ENCODE measurements at places on chromosomes 7 and 10.
A peak's percentile ranks its signal among the peaks of the same experiment; 100 is the strongest.

- DNase-seq: no peak
Measured at GRCh38 chr7:10657201-10657600, 316.5 kb upstream of the PHF14 start.

GRCh38 chr10:8055420-8056349, 1.2 kb downstream of the GATA3 start:
- peak; percentile 6 for DNase-seq

DNA sequence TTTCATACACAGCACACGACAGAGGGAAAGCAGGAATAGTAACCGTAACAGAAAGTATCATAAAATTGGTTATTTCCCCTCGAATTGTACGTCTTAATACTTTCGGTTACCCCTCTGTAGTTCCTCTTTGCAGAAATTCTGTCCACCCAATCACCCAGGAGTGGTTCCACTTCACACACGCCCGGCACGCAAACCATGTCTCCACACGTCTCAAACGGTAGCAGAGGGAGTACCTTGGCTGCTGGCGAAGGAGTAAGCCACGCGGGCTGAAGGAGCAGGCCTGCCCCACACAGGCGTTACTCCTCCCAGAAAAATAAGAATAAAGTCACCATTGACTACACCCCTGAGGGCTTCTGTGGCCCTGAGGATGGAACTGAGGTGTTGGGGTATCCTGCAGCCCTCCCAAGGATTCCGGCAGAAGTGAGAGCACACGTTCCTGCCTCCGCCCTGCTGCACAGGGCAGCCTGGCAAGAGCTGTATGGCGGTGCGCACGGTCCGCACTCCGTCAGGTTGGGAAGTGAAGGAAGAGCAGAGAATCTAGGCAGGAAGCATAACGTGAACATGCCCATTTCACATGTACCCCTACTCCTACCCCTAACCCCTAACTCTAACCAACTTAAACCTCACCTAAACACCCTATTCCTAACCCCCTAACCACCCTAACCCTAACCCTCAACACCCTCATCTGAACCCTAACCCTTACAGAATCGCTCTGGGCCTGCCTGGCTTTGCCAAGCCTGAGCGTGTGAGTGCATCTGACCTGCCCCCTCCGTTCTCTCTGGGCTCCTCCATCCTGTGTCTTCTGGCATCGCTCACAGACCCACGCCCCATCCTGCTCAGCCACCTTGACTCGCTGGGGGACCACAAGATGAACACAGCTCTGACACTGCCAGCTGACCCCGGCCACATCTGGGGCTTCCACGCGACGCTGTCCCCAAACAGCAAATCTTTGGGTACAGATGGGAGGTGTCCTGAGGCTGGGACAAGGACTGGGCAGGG, 18.2 kb downstream of the GPR146 start:
- no peak for DNase-seq

- no peak for DNase-seq
Measured at GRCh38 chr7:123916240-123916724, 8.8 kb upstream of the SPAM1 start.

- no peak for DNase-seq
Measured at GRCh38 chr7:107277331-107277730, 108.5 kb downstream of the HBP1 start.

GRCh38 chr7:140435252-140435895, 31.5 kb downstream of the RAB19 start:
- peak; percentile 8 for DNase-seq

- no peak for DNase-seq
Measured at GRCh38 chr7:157667261-157667660, 330.5 kb downstream of the DNAJB6 start.

DNA sequence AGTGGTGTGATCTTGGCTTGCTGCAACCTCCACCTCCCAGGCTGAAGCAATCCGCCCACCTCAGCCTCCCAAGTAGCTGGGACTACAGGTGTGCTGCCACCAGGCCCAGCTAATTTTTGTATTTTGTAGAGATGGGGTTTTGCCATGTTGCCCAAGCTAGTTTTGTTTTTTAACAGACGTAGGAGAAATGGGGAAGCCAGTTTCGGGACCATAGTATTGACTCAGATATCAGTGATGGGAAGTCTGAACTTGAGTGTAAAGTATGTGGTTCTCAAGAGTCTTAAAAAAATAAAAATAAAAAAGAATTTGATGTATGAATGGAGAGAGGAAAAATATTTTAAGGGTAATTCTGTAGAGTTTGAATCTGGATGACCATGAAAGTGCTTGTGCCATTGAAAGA, 34.2 kb downstream of the SP4 start:
- DNase-seq: no peak

DNA sequence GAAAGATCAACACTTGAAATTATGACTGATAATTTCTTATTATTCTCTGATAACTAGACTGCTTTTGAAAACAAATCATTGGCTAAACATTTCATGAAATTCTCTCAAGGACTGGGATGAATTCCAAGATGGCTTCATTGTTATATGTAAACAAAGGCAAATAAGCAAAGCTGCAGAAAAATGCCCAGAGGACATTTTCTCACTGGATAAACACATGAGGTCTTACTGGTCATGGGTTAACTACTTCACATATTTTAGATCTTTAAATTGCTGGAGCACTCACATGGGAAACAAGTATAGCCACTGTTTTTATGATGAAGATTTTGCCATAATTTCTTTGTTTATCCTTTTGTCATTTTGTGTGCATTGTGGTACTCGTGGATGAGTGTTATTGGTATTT, 239.1 kb downstream of the PHF14 start:
- DNase-seq: no peak

DNA sequence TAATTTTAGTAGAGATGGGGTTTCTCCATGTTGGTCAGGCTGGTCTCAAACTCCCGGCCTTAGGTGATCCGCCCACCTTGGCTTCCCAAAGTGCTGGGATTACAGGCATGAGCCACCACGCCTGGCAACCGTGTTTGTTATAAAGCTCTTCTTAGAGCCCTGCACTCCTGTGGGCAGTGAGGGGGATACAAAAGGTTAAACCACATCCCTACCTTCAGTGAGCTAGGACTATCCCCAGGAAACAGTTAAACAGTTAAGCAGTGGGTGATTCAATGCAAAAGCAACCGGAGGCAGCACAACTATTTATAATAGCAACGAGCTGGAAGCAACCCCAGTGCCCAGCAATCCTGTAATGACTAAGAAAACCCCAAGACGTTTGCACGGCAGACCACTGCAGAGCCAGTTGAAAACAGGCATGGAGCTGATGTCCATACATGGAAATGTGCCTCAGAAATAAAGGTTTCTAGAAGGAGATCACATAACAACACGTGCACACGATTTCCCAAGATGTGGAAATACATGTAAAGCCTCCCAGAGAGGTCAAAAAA, 107.2 kb upstream of the LYZL2 start:
- DNase-seq: no peak

DNA sequence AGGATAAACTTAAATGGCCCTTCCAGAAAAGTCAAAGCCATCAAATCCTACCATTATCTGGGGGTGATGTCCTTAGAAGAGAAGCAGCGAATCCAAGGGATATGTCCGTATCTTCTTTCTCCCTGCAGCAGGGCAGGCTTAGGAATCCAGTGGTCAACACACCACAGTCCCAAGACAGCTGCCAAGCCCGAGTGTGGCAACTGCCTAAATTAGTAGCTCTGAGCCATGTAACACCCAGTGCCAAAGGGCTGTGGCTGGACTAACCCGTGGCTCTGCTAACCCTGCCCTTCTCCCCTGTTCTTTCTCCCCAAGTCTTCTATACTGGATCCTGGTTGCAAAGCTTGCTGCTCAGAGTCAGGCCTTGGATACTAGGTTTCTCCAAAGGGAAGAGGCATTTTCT, 74.8 kb downstream of the CDK1 start:
- DNase-seq: no peak

GRCh38 chr7:134962270-134962780, 24.0 kb upstream of the AGBL3 start:
- no peak for DNase-seq

DNA sequence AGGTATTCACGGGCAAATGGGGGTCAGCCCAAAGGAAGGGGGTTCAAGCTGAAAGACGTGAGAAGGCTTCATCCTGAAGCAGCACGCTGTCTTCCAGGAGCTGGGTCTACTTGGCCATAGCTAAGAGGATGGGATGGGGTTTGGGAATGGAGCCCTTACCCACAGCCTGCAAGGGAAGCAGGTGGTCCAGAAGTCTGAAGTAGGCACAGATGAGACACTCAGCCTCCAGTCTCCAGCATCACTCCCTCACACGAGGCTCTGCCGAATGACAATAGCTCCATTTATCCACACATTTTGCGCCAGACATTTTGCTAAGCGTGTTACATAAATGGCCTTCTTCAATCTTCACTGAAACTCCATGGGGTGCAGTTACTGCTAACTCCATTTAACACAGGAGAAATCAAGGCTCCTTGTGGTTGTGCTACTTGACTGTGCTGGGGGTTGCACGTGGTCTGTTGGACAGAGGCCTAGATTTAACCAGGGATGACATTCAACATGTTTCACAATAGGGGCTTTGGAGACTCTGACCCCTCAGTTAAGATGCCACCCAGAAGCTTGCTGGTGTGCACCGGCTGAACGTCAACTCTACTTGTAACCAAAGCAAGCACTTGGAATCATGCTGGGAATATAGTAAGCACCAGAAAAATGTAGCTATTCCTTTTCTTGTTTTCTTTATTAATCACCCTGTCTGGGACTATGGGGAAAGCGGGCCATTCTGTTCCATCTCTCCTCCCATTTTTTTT, 85.3 kb downstream of the FAM241B start:
- no peak for DNase-seq

DNA sequence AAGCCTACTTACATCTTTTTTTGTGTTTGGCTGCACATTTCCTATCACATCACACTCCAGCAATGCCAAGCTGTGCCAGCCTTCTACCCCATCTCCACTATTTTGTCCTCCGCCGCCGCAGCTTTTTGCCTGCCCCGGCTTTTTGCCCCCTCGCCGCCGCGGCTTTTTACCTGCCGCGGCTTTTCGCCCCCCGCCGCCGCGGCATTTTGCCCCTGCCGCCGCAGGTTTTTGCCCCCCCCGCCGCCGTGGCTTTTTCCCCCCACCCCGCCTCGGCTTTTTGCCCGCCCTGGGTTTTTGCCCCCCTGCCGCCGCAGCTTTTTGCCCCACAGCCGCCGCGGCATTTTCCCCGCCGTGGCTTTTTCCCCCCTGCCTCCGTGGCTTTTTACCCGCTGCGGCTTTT, 506.0 kb downstream of the ZNF37A start:
- no peak for DNase-seq

- DNase-seq: no peak
Measured at GRCh38 chr10:87804939-87805569, 13.0 kb downstream of the ATAD1 start.

DNA sequence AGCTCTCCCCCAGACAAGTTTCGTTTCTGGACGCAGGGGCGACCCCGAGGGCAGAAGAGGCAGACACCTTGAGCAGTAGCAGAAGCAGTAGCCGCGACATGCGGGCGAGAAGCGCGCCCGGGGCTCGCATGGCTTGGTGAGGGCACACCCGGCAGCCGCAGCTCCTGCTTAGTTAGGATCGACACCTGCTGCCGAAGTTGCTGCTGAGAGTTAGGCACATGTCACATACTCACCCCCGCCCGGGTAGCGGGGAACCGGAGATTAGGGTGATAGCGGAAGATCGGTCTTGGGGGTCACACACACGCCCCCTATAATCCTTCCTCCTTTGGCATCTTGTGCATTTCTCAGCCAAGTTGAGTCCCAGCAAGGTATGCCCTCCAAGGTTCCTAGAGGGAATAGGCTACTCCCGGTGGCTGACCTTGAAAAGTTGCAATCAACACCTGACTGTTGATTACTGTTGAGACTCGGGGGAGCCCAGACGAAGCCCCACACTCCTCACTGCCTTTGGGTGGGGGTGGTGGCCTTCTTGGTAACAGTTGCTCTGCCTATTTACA, 668 bp downstream of the GPR37 start:
- DNase-seq: peak; percentile 38

GRCh38 chr7:3721422-3721821, 420.4 kb downstream of the SDK1 start:
- no peak for DNase-seq

DNA sequence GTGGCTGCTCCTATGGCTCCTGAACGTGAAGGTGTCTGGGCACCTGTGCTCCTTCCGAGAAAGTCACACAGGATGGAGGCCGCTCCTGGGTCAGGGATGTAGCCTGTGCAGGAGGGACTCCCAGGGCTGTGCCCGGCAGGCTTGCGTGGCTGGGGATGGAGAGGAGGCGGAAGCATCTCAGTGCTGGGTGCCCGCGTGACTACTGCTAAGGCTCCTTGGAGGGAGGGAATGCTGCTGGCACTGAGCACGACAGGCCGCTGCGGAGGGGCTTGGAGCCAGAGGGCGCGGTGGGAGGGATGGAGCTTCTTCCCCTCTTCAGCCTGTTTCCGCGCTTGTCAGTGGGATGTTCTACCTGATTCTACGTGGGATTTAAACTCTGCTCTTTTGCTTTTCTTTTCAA, 35.0 kb downstream of the ADCY1 start:
- DNase-seq: no peak

GRCh38 chr7:386385-386784, 96.4 kb downstream of the FOXL3 start:
- no peak for DNase-seq

GRCh38 chr7:100673942-100674410, 436 bp downstream of the GNB2 start:
- no peak for DNase-seq

DNA sequence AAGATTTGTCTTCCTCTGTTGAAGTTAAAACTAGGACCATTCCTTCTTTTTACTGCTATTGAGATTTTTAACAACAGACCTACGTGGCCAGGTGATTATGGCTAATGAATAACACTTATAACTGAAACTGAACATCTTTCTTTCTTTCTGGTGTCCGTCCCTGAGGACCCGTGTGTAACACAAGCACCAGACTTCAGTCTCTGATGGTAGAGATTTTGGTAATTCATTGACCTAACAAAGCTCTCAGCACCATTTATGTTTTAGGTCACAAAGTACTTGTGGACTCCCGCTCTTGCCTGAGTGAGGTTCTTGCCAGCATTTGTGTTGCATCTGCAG, 40.4 kb upstream of the TMEM229A start:
- DNase-seq: no peak

DNA sequence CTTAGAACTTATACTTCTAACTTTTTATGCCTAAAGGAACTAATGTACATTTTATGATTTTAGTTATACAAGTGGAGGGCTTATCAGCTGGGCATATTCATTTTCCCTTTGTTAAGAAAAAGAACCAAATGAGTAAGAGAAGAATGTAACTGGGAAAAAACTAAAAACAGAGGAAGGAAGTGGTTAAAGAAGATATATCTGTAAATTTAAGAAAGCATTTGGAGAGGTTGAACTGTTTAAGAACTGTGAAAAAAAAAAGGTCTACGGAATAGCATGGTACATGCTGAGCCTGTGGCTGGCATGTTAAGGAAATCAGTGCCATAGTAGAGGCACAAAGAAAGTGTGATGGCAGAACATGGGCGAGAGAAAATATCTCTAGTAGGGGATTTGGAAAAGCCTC, 6.2 kb downstream of the MDFIC start:
- no peak for DNase-seq

All from spinal cord (tissue), 10 donors.